Activated CD8-positive, alpha-beta memory T cell treated with anti-CD3 and anti-CD28 coated beads, Interleukin-2, amount 50 U/mL, for 48 hours (primary cell): ENCODE measurements at places on chromosomes 2 and 18.

- DNase-seq = no peak
Measured at GRCh38 chr18:13287372-13287771, 68.8 kb downstream of the LDLRAD4 start.

DNA sequence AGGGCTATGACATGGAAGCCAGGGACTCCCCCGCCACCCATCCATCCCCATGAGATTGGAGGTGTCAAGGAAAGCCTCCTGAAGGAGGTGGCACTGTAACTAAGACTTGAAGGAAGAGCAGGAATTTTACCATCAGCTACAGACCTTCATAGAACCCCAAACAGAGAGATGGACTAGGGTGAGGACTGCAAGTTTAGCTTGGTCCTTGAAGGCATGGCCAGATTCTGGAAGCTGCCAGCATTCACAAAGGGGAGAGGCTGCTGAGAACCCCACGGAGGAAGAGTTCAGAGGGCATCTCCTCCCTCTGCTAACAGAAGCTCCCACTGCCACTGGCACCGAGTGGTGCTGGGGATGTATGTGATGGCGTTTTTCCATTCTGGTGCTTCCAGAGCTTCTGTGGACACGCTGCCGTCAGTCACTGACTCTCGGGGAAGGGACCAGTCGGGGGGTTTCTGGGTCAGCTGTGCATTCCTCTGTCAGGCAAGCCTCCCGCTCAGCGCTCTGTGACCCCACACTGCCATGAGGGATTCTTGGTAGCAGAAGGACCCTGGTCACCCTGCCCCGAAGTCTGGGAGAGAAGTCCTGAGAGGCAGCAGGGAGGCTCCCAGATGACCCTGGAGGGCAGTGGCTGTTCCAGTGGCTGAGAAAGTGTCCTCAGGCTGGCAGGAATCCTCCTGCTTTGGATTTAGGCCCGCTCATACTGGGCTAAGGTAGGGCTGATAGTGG lies 18.1 kb downstream of the TMEM185B start:
- DNase-seq = no peak

DNA sequence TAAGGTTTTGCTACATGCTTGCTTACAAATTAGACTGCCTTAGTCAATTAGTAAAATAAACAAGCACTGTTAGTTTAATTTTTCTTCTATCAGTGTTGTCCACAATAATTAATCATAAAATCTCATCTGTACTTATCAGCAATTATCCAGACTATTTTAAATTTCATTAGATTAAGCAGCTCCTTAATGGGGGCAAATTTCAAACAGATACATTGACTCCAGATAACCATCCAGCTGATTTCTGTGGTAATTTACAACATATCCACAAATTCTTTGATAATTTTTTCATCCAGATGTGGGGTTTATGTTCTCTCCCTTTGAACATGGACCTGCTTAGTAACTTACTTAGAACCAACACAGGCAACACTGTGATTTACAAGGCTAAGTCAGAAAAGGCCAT lies 170.4 kb upstream of the CWC22 start:
- DNase-seq = no peak

GRCh38 chr2:218885981-218886947 lies 5.6 kb downstream of the WNT10A start:
- no peak for DNase-seq

- peak; percentile 52 for DNase-seq
Measured at GRCh38 chr18:6729247-6730091, at the start of gene ARHGAP28. Gene ARHGAP28, plus strand, starts transcription at chr18:6729716. Its CDS starts 106 bp downstream, at chr18:6729822.

- no peak for DNase-seq
Measured at GRCh38 chr2:174492963-174493431, 6.2 kb upstream of the GPR155 start.

DNA sequence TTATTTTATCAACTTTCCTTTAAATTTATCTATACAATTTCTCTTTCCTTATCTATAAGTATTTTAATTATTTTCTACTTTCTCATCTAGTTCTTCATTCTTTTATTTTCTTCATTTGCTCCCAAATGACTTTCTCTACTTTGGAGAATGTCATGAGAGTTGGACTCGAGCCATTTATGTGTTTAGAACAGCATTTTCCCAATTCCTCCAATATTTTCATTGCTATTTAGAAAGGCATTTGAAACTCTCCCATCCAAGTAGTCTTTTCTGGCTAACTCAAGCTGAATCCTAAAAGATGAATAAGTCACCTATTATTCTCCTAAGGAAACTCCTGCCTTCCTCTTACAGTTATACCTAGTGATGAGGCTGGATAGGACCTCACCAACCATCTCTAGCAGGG lies 15.8 kb upstream of the FEZ2 start:
- no peak for DNase-seq

- DNase-seq = no peak
Measured at GRCh38 chr2:84944295-84944909, 26.6 kb upstream of the KCMF1 start.

GRCh38 chr2:207163053-207163755 lies 2.5 kb downstream of the KLF7 start:
- DNase-seq = no peak

DNA sequence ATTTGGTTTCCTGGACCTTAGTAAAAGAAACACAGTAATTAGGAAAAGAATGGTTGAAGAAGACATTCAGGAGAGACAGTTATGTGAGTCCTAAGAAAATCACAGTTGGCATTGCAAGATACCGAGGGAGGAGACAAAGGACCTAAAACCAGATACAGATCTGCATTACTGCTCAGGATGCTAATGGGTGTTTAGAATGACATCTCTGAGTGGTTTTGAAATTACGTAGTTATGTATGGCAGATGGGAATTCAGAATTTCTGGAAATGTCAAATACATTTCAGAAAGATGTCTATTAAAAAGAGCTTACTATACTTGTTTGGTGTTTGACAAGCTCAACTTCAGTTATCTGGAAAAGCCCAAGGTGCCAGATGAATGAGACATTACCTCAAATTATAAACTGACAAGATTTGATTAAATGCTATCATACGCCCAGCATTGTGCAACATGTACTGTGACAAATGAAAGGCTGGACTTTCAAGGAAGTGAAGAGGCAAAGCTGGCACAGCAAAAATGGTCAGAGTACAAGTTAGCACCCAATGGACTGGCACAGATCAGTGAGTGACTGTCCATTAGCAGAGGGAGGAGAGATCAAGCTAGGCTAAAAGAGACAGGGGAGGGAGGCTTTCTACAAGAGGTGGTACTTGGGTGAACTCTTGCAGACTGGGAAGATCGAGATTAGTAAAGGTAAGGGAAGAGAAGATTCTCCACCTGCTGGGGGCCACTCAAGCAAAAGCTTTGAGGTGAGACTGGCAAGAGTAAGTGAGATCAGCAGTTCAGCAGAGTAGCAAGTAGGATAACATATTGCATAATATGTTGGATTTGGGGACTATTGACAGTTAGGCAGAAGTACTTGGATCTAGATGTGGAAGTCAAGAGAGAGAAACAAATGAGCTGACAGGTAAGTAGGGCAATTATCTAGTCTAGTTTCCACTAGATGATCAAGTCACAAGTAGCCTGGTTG lies 168.9 kb downstream of the CYRIA start:
- DNase-seq = no peak

GRCh38 chr2:29246383-29247300 lies 131.4 kb downstream of the CLIP4 start:
- no peak for DNase-seq

GRCh38 chr2:131094463-131095281 lies 1.4 kb upstream of the FAM168B start:
- DNase-seq = no peak

DNA sequence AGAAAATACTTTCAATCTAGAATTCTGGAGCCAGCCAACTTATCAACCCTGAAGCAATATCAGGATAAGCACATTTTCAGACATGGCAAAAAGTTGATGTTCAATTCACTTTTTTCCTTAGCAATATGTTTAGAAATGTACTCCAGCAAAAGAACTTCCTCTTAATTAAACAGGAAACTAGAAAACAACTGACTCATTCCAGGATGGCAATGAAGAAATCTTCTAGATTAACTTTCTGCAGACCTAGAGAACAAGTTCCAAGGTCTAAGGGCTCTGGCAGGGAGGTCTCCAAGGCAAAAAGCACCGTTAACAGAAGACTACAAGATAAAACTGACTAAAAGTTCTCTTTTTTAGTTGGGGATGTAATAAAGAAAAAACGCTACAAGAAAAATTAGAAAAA lies 69.2 kb upstream of the VWC2L start:
- no peak for DNase-seq

- DNase-seq = no peak
Measured at GRCh38 chr2:202774104-202774503, 97.5 kb downstream of the ICA1L start.

DNA sequence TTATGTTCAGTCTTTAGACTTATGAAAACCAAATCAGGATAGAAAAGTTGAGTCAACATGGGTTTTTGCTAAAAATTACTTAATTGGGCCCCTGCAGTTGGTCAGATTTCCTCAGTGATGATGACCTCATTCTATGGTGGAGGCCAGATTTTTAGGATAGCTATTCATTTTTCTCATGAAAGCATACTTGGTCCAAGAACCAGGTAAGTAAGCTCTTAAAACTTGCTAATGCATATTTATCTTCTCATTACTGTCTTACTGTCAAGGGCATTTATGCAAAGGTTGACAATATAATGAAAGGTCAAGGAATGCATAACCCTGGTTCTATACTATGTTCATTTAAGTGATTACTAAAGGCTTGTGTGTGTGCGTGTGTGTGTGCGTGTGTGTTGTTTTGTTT lies 650.6 kb downstream of the SATB2 start:
- no peak for DNase-seq

GRCh38 chr2:195818106-195818505 lies 161.1 kb downstream of the SLC39A10 start:
- DNase-seq = no peak

DNA sequence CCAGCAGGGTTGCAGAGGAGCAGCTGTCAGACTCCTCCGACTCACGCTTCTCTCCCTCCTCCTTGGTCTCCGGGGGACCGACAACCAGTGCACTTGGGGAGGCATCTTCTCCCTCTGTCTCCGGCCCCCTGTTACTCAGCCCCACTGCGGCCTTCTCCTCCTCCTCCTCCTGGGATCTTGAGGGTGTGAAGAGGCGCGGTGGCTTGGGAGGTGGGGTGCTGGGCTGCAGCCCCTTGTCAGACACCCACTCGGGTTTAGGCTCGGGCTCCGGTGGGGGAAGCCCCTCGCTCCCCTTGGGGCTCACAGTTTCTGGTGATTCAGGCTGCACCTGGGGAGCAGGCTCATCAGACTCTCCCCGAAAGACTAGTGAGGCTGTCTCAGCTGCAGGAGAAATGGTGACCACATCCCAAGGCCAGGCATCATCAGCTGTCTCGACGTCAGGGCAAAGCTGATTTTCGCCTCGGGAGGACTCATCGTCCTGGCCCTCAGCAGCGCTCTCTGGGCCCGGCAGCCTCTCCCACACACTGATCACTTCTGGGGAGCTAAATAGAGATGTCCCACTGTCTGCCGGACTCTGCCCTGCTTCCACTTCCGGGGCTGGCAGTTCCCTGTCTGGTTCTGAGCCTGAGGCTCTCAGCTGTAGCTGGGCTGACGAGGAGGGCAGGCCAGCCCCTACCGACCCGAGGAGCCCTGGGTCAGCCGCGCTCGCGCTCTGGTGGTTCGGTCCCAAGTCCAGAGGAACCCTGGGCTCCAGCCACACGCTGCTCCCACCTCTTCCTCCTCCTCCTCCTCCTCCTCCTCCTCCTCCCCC lies 9.0 kb upstream of the SFXN5 start:
- no peak for DNase-seq

DNA sequence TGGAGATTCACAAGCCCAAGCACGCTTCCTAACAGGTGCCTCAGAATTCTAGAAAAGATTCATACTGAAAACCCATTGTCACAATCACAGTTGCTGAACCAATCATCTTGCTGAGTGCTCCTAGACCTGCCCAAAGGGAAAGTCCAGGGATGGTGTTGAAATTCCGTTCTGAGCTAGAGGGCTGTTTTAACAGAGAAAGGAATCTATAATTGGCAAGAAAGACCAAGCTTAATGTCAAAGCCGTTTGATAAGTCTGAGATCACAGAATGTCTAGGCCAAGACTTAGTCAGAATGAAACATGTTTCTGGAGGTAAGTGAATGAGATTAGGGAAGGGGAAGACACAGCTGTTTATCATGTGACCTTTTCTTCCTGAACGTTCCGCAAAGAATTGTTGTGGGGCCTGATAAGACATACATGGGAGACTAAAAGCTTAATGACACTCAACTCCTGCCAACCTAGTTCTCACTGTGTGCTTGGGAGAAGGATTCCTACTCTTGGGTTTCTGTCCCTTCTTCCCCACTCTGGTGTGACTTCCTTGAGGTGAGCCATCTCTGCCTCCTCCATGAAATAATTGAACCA lies 27.5 kb downstream of the PMAIP1 start:
- no peak for DNase-seq

DNA sequence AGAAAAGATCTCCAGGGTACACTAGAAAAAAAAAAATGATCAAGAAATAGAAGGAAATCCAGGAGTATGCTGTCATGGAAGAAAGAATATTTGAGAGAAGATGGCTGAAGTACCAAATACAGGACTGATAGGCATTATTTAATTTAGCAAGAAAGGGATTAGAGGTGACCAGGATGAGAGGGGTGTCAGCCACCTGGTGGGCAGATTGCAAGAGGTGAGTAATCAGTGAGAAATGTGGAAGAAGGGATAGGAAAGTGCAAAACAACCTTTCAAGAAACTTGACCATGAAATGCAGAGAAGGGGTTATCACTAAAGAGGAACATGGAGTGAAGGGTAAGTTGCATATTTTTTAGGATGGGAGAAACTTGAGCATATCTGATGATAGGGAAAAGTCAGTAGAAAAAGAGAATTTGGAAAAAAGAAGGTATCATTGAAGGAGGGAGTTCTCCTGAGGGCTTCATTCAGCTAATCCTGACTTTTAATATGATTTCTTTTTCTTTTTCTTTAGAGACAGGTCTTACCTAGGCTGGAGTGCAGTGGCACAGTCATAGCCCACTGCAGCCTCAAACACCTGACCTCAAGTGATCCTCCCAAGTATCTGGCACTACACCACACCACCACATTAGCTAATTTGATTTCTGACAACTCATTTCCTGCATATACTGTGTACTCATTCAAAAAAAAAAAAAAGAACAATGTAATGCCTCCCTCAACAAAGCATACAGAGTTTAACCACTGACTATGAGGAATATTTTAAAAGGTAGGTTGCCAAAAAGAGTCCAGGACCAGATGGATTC lies 101.3 kb downstream of the LRP2 start:
- no peak for DNase-seq

GRCh38 chr2:39665811-39666490 lies at the start of gene TMEM178A:
Gene TMEM178A, plus strand, starts transcription at chr2:39665917. Its CDS starts 58 bp downstream, at chr2:39665975.
- DNase-seq = peak; percentile 57

- no peak for DNase-seq
Measured at GRCh38 chr2:38174646-38175423, 98.9 kb upstream of the CYP1B1 start.

GRCh38 chr2:101440127-101440738 lies 34.7 kb downstream of the RFX8 start:
- no peak for DNase-seq

DNA sequence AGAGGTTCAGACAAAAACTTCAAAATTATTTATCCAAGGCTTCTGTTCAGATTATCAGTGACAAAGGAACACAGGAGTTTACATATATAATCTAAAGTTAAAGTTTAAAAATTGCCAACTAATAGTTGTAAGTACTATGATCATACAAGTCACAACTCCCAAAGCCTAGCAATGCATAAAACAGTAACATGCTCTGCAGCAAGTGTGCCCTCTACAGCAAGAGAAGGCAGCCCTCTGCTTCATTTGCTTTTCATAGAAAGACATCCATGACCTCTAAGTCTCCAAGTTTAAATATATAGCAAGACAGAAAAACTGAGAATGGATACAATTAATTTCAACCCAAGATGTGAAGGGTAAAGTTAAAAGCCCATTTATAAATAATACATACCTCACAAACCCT lies 13.3 kb downstream of the RAB1A start:
- no peak for DNase-seq

- DNase-seq = no peak
Measured at GRCh38 chr2:8518979-8519668, 162.7 kb upstream of the ID2 start.

GRCh38 chr18:49591271-49591670 lies 29.4 kb downstream of the LIPG start:
- DNase-seq = no peak
